Stimulated activated CD8-positive, alpha-beta memory T cell treated with anti-CD3 and anti-CD28 coated beads, Interleukin-4, amount 100 ng/mL, for 4 hours (primary cell): ENCODE measurements at places on chromosomes 1 and 21.

DNA sequence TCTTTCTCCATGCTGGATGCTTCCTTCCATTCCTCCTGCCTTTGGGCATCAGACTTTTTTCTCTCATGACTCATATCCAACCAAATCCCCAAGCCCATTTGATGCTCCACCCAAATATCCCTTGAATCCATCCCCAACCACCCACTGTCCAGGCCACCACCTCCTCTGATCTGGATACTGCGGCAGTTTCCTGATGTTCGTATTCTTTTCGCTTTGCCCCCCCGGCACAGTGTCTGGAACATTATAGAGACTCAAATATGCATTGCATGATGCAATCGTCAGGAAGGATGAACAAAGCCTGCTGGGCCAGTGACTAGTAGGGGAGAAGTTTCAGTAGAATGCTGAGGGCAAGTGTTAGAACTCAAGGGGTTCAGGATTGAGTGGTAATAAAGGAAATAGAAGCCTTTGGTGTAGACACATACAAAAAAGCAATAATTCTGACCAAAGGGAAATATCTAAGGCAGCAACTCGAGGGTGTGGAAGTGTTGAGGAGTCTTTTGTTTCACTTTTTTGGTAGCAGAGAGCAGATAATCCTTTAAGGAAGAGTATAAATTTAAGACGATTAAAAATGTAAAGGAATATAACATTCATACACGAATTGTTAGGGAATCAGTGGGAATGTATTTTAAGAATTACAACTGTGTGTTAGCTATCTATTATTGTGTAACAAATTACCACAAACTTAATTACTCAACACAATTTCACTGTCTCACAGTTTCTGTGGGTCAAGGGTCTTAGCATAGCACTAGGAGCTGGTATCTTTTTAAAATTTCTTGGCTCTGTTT, 7.5 kb downstream of the S100A11 start:
- no peak for DNase-seq

DNA sequence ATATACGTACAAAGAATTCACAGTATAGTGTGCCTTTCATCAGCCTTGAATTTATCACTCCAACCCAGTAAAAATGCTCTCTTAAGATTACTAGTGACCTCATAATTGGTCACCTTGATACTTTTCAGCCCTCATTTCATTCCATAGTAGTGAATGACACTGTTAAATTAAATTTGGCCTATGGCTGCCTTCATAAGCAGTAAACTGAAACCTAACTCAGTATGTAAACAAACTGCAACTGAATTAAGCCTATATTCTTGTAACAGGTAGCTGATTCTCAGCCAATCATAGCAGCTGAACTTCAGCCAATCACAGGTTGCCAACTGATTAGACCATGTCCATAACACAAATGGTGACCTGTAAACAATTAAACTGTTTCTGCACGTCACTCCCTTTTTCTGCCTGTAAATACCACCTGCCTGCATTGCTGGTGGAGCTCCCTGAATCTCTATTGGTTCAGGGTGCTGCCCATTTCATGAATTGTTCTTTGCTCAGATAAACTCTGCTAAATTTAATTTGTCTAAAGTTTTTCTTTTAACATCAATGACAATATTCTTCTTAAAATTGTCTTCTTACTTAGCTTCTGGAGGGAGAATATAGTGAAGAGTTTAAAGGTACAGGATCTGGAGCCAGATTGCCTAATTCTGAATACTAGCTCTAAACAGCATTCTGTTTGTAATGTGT, 24.0 kb upstream of the CAMSAP2 start:
- no peak for DNase-seq

DNA sequence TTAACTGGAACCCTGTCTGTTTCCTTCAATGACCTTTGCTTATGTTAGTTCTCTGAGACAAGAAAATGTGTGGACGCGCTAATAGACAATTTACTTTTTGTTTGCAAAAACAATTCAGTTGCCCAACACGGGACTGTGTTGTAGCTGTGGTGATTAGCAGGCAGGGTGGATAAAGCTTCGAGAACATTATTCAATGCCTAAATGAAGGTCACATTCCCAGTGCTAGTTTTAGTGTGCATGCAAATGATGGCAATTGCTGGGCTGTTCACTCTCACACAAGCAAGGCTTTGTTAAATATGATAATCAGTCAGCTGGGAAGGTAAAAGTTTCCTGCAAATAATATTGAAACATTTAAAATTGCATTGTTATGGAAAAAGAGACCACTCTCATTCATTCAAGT, 188.4 kb downstream of the BACH1 start:
- no peak for DNase-seq

DNA sequence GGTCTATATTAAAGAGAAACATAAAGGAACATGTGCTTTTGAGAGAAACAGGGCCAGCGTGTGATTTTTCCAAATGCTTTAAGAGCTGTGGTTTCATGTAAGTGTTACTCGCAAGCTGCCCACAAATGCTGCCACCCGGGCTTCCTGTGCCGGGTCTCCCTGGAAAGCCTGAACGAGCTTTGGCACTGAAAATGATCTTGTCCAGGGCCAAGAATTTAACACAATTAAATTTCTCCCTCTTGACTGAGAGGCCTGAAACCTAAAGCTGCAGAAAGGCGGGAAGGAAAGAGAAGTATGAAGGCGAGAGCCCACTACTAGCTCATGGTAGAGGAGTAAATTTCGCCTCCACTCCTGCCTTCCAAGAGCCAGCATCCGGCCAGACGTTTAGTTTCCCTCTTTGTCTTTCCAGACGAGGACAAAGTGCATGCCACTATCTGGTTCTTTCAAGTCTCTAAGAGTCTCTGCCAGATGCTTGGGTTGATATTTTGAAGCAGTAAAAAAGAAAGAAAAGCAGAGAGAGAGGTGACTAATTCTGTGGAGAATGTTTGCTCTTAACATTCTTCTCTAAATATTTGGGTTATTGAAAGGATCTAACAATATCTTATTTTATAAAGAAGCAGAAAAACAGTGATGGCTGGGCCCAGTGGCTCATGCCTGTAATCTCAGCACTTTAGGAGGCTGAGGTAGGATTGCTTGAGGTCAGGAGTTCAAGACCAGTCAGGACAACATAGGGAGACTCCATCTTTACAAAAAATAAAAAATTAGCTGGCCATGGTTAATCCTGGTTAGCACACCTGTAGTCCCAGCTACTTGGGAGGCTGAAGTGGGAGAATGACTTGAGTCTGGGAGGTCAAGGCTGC, 100.0 kb upstream of the HNRNPU start:
- no peak for DNase-seq

DNA sequence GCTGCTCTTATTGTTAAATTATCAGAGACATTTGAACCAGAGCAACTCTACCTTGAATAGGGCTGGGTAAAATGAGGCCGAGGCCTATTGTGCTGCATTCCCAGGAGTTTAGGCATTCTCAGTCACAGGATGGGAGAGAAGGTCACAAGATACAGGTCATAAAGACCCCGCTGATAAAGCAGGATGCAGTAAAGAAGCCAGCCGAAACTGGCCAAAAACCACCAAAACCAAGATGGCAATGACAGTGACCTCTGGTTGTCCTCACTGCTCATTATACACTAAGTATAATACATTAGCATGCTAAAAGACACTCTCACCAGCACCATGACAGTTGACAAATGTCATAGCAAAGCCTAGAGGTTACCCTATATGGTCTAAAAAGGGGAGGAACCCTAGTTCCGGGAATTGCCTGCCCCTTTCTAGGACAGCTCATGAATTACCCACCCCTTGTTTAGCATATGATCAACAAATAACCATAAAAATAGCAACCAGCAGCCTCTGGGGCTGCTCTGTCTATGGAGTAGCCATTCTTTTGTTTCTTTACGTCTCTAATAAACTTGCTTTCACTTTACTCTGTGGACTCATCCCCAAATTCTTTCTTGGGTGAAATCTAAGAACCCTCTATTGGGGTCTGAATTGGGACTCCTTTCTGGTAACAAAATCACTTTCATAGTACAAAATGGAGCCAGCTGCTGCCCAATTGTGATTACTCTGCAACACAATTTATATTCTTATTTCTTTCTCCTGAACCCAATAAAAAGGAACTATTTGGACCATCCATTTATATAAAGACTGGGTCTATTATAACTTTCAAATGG, 179.6 kb downstream of the TGFBR3 start:
- DNase-seq = no peak

DNA sequence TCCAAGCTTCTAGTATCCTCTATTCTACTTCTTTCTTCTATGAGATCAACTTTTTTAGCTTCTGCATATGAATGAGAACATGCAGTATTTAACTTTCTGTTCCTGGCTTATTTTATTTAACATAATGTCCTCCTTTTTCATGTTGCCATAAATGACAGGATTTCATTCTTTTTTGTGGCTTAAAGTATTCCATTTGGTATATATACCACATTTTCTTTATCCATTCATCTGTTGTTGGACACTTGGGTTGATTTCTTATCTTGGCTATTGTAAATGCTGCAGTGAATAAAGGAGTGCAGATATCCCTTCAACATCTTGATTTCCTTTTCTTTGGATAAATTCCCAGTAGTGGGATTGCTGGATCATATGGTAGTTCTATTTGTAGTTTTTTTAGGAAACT, 209.6 kb downstream of the GPR52 start:
- DNase-seq = no peak

GRCh38 chr1:181208083-181208482, 119.6 kb downstream of the IER5 start:
- no peak for DNase-seq

DNA sequence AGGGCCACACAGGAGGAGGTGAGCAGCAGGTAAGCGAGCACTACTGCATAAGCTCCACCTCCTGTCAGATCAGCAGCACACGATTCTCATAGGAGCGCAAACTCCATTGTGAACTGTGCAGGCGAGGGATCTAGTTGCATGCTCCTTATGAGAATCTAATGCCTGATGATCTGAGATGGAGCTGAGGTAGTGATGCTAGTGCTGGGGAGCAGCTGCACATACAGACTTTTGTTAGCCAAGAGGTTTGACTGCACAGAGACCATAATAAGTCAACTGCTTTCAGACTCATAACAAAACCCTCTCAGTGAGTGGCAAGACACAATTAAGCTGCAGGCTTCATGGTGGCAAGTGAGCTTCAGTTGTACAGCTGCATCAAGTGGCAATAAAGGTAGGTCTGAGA, 83.4 kb downstream of the PSMG1 start:
- no peak for DNase-seq

DNA sequence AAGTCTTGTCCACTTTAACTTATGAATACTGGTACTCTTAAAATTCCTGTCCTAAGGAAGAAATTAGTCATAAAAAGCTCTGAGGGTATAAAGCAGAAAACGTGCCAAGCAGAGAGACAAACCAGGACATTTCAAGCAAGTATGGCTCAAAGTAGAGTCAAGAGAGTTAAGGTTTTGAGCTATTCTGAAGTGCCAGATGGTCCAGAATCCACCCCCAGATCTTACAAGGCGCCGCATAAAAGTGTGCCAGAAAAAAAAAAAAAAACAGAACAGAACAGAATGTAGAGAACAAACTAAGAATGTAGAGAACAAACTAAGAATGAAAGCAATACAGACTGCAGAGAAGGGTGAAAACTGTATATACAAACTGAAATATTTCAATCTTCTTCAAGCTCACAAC, 12.5 kb downstream of the EPS15 start:
- DNase-seq = no peak

GRCh38 chr1:214824763-214825162, 221.8 kb downstream of the CENPF start:
- DNase-seq = no peak

GRCh38 chr1:204089044-204089751, 16.3 kb downstream of the SOX13 start:
- no peak for DNase-seq

- DNase-seq = no peak
Measured at GRCh38 chr1:86981482-86982213, 67.2 kb downstream of the HS2ST1 start.

DNA sequence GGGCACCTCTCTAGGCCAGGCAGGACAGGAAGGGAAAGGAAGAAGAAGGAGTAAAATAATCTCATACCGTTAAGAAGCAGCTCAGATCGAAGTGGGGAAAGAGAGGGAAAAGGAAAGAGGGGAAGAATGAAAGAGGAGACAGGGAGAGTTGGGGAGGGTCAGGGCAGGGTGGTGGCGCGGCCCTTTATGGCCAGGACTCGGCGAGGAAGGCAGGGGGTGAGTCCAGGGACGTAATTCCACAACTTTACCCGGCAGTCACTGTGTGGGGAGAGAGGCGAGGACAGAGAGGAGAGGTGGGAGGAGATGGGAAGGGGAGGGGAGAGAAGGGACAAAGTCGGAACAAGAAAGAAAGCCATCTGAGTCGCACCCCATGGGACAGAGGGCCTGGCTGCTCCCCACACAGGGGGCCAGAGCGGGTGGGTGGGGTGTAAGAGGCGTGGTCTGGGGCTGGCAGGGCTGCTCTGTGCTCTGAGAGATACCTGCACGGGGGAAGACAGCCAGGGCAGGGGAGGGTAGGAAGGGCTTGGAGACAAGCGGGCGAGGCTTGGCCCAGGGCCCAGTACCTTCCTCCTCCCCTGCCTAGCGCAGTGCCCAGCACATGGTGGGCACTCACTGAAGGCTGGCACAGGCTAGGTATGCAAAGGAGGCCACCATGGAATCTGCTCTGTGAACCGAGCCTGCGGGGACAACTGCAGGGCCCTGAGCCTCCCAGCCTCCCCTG, 49.4 kb downstream of the KIF21B start:
- DNase-seq = no peak

- DNase-seq = no peak
Measured at GRCh38 chr1:246372559-246372958, 134.5 kb downstream of the SMYD3 start.

DNA sequence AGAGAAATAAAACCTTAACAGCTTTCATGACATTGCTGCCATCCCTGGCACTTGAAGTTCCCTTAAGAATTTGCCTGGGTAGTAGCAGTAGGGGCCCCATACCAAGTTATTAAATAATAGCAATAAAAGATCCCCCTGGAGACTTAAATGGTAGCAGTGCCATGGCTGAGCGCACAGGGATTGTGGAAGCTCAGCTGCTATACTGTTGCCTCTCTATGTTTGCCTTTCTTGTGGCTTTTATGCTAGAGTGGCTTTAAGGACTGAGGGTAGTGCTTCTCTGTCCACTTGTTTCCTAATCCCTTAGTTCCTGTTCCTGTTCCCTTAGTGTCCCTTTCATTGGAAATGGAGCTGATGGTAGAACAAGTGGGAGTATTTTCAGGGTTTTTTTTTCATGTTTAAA, 42.1 kb downstream of the NCF2 start:
- no peak for DNase-seq

GRCh38 chr1:201137579-201138310, 10.8 kb upstream of the ASCL5 start:
- DNase-seq = no peak

DNA sequence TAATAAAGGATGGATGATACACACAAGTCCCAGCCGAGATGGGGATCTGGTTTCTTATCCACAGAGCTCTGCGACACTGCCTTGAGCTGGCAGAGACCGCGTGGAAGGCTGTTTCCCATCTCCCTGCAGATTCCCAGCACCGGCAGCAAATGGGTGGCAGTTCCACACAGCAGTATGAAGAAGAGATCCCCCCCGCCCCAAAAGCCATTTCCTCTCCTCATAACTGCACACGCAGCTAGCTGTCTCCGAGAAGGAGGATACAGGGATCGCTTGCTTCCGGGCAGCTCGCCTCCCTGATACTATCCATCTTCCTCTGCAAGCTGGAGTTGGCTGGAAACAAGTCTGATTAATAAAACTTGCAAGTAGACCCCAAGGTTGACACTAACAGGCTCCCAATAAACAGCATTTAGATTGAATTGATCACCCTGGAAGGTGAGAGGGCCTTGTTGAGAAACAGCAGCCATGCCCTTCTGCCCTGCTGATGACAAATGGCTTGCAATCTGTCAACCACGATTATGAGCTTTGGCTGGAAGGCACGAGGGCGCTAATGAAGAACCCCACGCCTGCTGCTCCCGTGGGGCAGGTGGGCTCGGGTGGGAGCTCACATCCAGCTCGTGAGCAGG, 642.3 kb downstream of the AJAP1 start:
- no peak for DNase-seq
